ENCODE measurements at places on chromosomes 6 and 20.

- DNase-seq, result no peak
Measured at GRCh38 chr6:150048099-150048498, 20.8 kb downstream of the ULBP3 start.

GRCh38 chr6:136249336-136249735 is 775 bp downstream of the MTFR2 start:
- DNase-seq, result peak; percentile 46

- DNase-seq, result no peak
Measured at GRCh38 chr6:20335872-20336271, 65.8 kb upstream of the E2F3 start.

- DNase-seq, result no peak
Measured at GRCh38 chr6:48183178-48183577, 72.2 kb upstream of the PTCHD4 start.

DNA sequence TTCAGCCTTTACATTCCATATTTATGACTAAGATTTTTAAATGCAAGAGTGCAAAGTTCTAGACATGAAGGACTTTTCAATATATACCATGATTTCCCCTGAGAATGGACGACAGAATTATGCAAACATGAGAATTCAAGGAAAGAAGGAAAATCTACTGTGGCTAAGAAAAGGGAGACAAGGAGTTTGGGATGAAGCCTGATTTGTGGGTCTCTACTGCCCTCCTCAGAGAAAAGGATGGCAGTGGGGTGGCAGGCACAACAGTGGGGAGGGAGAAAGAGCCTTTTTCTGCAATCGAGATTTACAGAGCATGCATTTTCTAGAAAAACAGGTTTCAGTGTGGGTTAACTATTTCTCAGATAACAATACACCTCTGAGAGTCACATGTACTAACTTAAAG is 466.9 kb upstream of the NRSN1 start:
- DNase-seq, result peak; percentile 8

DNA sequence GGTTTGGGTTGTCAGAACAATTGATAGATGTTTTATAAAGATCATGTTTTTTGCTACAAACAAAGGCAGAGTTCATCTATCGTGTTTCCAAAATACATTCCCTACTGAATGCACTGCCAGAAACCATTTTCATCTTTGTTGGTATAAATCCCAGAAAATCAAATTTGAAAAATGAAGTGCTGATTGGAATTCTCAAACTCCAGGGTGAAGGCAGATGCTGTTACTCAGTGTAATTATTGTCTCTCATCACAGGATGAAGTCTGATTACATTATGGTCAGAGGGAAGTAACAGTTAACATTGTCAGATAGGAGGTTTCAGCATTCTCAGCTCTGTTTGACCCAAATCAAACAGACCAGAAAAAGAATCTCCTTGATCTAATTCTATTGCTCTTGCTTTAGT is 198.4 kb upstream of the KCNK16 start:
- DNase-seq, result no peak

DNA sequence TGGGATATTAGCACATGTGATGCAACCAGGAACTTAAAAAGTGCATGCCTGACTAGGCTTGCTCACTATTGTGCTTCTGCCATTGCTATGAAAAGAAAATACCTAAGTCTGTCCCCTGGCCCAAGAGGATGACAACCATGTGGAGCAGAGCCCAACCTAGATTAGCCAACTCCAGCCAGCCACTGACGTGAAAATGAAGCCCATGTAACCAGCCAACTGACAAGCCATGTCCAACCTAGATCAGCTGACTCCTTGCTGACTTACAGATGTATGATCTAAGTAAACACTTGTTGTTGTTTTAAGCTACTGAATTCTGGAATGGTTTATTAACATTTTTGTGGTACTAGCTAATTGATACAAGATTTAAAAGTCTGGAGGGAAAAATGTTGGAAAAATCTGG is 47.5 kb downstream of the PIGU start:
- DNase-seq, result no peak

GRCh38 chr20:50824137-50824536 is 29.3 kb downstream of the BCAS4 start:
- DNase-seq, result peak; percentile 94

GRCh38 chr20:45835825-45836224 is 2.2 kb downstream of the SNX21 start:
- DNase-seq, result no peak

DNA sequence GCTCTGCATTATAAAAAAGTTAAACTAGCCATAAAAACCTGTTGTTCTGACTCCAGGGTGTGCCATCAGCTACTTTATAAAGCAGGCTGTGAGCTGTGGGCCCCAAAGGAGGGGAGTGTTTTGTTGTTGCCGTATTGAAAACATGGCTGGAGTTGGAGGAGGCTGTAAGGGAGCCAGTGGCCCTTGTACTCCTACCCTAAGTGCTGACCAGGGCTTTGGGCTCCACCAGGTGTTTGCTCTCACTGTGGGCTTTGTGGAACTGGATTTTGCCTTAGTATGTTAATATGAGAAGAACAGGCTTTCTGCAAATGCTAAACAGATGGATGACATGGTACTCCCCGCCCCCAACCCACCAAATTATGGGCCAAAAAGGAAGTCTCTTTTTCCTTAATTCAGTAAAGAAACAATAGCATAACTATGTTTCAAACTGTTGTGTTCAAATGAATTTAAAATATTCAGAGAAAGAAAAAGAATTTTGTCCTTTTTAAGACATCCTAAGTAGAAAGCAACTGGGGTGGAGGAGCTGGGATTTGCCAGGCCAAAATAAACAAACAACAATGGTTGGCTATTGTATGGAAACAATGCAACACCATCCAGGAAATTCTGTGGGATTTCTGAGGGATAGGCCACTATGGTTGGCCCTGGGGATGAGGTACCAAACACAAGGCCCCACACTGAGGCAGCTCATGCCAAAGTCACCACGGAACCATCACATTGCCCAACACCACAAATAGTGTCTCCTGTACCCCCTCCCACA is 63.3 kb downstream of the PLCG1 start:
- DNase-seq, result no peak

DNA sequence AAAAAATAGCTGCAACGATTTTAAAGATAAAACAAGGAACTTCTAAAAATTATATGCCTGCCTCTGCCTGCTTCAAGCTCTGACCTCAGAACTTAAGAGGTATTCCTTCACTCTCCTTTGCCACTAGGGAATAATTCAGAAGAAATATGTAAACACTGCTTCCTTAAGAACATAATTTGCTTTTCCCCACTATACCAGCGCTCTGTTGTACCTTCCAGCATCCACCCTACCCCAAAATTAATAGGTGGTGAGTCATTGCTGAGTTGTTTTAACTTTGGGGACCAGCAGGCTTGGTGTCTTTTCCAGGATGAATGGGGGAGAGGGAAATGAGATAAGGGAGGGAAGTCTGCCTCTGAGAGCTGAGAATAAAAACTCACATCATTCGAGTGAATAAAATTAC is 107.7 kb upstream of the ATXN1 start:
- peak; percentile 87 for DNase-seq

DNA sequence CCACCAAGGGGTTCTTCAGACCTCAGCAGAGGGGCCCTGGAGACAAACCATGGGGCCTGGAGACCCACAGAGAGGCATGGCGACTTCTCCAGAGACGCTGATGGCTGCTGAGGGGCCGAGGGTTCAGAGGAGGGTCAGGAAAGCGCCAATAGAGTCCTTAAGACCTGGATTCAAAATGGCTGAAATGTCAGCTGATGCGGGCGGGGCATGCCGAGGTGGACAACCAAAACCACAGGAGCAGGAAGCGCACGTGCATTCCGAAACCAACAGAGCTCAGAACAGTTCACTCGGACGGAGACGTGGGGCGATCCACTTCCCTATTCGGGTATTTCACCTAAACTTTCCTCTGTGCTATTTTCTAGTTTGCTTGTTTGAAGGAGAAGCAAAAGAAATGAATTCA is 99.9 kb upstream of the RIN2 start:
- DNase-seq, result no peak

DNA sequence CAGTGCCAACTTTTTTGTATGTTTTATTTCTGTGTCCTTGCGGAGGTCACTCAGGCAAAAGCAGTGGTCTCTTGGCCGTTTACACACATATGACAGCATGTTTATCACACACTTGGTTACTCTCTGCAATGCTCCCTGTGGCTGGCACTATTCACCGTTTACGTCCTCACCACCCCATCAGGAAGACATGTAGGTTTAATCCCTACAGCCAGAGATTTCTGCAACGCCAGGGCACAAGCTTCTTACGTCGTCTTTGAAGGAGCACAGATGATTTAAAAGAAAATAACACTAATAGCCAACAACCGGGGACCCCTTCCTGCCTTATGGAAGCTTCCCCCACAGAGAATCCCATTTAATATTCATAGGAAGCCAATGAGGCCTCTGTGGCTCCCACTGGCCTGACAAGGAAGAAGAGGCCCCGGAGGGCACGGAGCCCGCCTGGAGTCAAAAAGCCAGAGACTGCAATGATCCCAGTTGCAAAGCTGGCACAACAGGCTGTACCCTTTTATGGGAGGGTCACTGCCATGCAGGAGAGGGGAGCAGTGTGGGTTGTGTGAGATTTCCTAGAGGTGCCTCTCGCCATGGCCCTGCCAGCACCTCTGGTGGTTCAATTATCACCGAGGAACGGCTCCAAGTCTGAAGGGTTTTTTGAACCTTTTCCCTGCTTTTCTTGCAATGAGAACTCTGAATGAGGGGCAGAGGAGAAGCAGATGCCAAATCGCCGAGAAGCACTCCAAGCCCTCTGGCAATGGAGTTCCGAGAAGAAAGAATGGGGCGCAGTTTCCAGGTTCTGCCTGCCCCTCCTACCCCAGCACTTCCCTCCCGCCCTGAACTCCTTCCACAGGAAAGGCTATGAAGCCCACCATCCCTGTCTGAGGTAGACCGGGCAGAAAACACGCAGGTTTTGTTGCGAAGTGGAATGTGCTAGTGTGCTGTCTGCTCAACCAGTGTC is 96.2 kb downstream of the THBS2 start:
- DNase-seq, result no peak

- DNase-seq, result peak; percentile 37
Measured at GRCh38 chr6:79330704-79331103, 96.2 kb upstream of the HMGN3 start.

GRCh38 chr6:140697585-140697984 is 1323.1 kb upstream of the CITED2 start:
- no peak for DNase-seq

GRCh38 chr20:52098186-52098585 is 93.4 kb downstream of the ZFP64 start:
- no peak for DNase-seq

DNA sequence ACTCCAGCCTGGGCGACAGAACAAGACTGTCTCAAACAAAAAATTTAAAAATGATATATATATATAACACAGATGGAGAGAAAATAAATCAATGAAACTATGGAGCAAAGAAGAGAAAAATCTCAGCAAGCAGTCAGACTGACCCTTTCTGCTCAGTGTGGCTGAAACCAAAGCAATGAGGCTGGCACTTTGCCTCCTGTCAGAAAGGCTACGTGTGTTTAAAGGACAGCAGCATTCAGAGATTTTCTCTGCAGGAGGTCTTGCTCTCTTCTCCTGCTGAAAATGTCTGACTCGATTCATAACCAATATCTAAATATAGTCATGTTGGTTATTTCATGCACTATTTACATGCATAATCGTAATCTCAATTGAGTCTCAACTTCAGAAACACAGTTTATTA is 527.0 kb upstream of the JARID2 start:
- DNase-seq, result peak; percentile 44

DNA sequence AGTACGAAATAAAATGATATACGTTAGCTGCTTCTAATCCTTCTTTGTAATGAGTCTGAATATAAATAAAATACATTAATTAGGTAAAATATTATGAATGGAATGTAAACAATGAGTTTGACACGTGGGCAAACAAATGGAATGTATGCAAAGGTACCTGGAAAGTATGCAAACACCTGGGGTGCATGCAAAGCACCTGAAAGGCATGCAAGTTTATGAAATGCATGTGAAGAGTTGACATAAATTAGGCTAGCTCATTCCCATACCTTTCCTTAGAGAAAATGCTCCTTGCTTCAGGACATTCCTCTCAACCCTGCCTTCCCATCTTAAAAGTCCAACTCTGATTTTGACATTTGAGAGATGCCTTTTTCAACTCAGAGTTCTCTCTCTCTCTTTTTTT is 140.9 kb downstream of the EDN1 start:
- DNase-seq, result no peak

DNA sequence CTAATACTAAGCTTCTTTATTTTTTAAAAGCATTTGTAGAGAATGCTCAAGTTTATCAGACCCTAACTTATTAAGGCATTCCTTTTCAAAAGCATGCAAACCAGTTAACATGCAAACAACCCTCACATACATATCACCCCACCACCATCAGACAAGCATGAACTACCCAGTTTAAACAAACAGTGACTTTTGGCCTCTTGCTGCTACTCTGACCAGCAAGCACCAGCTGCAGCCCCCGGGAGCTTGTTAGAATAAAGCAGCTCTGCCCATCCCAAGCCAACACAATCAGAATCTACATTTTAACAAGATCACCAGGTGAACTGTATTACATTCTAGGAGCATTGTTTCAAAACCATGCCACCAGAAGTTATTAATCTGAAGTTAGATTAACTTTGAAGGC is 5.9 kb upstream of the NUP153 start:
- DNase-seq, result no peak

GRCh38 chr6:144536079-144536478 is 250.9 kb downstream of the UTRN start:
- no peak for DNase-seq

GRCh38 chr6:133377219-133377618 is 136.1 kb downstream of the EYA4 start:
- DNase-seq, result no peak

DNA sequence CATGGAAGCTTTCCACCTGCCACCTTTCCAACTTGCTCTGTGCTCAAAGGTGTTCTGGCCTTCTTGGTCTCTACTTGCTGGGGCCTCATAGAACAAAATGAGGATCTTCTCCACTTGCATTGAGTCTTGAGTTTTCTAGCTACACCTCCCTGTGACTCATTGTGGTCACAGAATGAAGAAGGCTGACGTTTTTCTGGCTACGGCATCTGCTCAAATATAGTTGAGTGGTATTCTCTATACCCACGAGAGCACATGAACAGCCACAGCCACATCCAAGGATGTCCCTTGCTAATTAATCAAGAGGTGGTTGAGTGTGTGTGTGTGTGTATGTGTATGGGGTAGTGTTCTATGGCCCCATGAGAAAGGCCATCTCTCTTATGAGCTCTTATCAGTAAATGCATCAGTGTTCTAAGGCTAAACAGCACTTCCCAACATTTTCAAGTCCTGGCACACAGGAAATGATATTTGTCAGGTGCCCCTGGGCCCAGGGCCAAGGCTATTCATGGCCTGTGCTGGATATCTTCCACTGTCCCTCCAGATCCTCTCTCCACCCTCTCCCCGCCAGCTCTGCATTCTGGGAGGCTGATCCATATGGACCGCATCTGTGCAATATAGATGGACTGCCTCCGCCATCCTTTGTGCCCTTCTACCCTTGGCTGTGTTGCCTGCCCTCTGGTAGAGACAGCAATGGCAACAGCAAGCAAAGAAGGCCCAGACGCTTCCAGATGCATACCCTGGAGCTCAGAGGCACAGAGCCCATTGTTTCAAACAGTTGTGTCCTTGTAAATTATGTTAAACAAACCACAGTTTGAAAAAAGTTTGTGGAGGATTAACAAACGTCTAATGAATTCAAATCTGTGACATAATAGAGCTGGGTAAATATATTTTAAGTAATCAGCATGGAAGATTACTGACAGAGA is 150.2 kb downstream of the LRFN2 start:
- peak; percentile 68 for DNase-seq

- DNase-seq, result no peak
Measured at GRCh38 chr6:7201732-7202541, 94.2 kb downstream of the RREB1 start.

- DNase-seq, result peak; percentile 100
Measured at GRCh38 chr6:30769088-30769852, 24.9 kb upstream of the IER3 start.

- no peak for DNase-seq
Measured at GRCh38 chr20:36481380-36482043, 59.8 kb upstream of the MYL9 start.

Data from M059J (cell line).